ENCODE measurements at places on chromosomes 6 and 20.

DNA sequence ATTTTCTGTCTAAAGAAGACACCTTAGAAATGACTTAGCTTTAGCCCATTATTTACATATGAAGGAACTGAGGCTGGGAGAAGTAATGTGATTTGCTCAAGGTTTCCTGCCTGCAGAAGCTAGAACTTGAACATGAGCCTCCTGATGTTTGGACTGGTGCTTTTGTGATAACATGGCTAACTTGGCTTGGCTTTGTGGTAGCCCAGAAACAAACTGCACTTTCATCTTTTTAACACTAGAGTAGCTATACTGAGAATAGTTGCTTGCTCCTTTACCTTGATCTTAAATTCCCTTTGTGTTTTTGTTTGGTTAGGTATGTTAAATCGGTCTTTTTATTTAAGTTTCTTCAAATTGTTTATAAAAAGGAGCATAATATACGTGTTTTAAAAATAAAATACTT is 163.5 kb upstream of the MANEA start:
- no peak for DNase-seq

GRCh38 chr20:284172-284571 is 6.4 kb downstream of the C20orf96 start:
- DNase-seq: no peak

GRCh38 chr20:57212534-57213276 is 53.7 kb downstream of the BMP7 start:
- peak; percentile 31 for DNase-seq

DNA sequence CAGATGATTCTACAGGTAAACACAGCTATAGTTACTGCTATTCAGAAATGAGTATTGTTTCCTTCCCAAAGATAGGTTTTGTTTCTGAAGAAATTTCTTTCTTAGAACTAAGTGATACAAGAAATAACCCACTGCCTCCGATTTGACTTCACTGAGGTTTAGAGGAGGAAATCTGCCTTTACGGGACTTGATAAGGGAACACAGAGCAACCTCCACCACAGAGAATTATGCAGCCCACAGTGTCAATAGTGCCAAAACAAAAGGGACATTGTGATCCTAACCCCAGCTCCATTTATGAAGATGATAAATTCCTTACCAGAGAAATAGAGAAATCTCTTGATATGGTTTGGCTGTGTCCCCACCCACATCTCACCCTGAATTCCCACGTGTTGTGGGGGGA is 164.6 kb downstream of the ZNF217 start:
- DNase-seq: no peak

DNA sequence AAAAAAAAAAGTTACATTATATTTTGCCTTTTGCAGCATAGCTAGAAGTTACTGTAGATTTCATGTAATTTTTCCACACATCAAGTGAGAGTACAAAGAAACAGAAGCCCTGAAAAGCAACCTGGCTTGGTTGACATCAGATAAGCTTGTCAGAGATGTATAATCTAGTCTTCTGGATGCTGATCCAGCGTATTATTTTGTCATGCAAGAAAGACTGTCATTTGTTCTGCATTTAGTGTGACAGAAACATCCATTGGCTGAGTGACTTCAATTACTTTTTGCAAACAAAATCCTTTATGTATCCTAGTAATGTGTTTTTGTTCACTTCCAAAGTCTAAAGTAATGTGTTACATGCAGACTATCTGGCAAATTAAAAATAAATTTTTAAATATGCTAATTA is 75.3 kb downstream of the FAM83B start:
- no peak for DNase-seq

DNA sequence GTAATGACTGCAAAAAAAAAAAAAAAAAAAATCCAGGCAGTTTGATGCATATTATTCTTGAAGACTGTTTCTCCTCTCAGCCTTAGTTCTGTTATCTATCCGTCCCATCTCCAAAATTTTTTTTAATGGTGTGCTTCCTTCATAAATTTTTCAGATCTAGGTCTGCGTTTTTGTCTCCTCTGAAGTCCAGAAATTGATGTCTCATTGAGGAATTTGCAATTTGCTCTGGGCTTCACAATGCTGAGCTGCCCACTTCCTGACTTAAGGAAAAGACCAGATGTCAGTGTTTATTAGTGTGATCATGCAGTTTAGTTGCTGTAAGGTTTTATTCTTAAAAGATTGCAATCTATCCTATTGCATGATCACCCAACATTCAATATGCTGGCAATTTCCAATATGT is 297.6 kb downstream of the ZNF217 start:
- DNase-seq: no peak

- no peak for DNase-seq
Observed at GRCh38 chr6:36559011-36559793, 11.9 kb upstream of the STK38 start.

- DNase-seq: no peak
Observed at GRCh38 chr20:43736588-43737158, 9.9 kb upstream of the GTSF1L start.

GRCh38 chr6:12203001-12203400 is 87.2 kb upstream of the EDN1 start:
- peak; percentile 22 for DNase-seq

GRCh38 chr6:18427296-18427695 is 40.1 kb downstream of the RNF144B start:
- DNase-seq: no peak

GRCh38 chr20:24984961-24985640 is 7.5 kb downstream of the APMAP start:
- DNase-seq: no peak

GRCh38 chr6:39599973-39600372 is 125.2 kb downstream of the KIF6 start:
- peak; percentile 42 for DNase-seq

DNA sequence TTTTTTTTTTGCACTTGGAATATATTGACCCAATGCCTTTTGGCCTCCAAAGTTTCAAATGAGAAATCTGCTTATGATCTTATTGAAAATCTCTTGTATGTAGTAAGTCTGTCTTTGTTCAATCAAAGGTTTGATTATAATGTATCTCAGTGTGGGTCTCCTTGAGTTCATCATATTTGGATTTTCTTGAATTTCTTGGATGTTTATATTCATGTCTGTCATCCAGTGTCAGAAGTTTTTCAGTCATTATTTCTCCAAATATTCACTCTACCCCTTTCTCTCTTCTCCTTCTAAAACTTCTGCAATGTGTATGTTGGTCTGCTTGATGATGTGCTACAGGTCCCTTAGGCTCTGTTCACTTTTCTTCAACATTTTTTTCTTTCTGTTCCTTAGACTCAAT is 95.9 kb upstream of the PTPRK start:
- no peak for DNase-seq

DNA sequence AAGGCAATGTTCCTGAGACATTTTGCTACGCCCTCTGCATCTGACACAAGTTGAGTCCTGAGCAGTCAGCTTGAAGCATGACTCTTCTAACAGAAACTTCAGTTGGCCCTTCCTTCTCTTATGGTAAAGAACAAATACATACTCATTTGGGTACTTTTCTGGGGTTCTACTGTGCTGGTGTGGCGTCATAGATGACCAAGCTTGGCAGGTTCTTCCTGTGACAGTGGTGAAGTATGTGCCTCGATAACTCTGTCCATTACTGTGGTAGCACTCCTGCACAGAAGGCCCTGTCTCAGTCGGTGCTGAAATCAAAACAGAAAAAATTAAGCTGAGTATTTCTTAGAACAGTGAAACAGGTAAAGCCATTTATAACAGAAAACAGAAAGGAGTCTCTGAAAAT is 152.5 kb downstream of the SLC22A3 start:
- DNase-seq: no peak

- DNase-seq: peak; percentile 64
Observed at GRCh38 chr6:146700078-146700686, 101.4 kb downstream of the ADGB start.

DNA sequence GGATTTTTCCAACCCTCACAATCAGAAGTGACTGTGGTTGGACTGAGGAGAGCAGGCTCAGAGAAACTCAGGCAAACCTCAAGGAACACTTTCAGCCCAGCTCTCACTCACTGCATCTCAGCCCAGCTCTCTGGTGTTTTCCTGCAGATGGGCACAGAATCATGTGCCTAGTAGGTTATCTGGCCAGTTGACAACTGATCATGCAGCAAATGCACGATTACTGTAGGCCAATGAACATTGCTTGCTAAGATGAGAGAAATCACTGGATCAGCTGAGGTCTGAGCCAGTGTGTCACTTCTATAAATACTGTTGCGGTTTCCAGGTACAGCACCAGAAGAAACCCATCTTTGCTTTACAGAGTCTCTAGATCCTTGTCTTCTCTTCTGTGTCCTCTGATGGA is 540.5 kb downstream of the CD83 start:
- DNase-seq: no peak

DNA sequence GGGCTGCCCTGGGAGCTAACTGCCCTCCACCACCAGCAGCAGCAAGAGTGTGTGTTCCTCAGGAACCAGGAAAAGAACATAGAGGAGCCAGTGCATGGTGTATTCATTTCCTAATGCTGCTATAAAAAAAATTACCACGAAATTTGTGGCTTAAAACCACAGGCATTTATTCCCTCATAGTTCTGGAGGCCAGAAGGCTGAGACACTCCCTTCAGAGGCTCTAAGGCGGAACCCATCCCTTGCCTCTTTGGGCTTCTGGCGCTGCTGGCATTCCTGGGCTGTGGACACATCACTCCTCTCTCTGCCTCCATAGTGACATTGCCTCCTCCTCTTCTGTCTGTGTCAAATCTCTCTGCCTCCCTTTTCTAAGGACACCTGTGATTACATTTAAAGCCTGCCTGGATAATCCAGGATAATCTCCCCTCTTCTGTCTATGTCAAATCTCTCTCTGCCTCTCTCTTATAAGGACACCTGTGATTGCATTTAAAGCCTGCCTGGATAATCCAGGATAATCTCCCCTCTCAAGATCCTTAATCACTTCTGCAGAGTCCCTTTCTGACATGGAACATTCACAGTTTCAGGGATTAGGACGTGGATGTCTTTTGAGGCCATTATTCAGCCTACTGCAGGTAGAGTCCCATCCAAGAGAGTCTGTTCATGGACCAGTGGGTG is 54.7 kb downstream of the NDUFAF5 start:
- DNase-seq: peak; percentile 80

DNA sequence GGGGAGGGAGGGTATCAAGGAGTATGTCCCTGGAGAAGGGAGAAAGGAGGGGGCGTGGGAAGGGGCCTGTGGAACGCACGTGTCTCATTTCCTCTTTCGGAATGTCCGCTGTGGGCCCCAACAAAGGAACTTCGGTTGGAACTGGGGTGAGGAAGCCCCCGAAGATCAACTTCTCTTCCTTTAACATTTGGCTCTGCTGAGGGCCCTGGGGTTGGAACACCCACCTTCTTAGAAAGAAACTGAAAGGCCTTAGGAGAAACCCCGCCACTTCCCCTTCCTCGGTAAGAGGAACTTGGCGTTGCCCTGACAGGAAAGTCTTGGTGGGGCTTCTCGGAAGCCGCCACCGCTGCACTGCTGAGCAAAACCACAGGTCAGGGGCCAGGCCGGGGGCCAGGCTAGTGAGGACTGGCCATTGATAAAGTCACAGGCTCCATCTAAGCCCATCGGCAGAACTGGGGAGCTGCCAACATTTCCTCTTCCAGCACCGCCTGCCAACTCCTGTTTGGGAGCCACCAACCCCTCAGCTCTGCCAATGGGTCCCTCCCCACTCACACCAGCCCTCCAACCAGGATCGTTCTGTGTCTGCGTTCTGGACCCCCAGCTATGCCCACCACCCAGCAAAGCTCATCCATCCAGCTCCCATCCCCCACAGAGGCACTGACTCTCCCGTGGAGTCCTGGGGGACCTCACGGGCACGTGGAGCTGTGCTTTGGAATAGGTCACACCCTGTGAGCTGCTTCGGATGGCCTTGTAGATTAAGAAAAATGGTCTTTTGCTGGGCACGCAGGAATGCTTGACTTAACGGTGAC is 44.8 kb downstream of the FGD2 start:
- DNase-seq: no peak
